NCI-H345 (cell line): ENCODE measurements at places on chromosomes 2 and 18.

- peak; percentile 10 for DNase-seq
Observed at GRCh38 chr2:64655018-64655664, 1.4 kb upstream of the SERTAD2 start.

DNA sequence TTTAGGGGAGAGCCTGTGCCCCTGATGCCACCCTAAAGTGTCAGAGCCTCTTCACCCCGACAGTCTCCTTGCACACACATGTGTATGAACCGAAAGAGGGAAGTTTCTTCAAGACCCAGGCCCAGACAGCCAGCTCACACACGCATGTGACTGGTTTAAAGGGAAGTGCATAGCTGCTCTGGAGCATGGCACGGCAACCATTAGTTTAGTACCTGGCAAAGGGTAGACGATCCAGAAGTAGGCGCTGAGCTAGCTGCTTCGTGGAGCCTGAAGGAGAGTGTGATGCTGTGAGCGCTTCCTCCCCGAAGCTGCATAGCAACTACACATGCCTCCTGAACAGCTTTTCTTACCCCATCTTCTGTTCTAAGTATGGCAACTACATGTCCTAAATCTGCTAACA, 91.7 kb downstream of the ZCCHC2 start:
- DNase-seq = no peak

GRCh38 chr2:125125902-125126301, 1100.8 kb downstream of the CNTNAP5 start:
- DNase-seq = no peak

- DNase-seq = peak; percentile 28
Observed at GRCh38 chr2:30239308-30239985, 8.1 kb downstream of the LBH start.

DNA sequence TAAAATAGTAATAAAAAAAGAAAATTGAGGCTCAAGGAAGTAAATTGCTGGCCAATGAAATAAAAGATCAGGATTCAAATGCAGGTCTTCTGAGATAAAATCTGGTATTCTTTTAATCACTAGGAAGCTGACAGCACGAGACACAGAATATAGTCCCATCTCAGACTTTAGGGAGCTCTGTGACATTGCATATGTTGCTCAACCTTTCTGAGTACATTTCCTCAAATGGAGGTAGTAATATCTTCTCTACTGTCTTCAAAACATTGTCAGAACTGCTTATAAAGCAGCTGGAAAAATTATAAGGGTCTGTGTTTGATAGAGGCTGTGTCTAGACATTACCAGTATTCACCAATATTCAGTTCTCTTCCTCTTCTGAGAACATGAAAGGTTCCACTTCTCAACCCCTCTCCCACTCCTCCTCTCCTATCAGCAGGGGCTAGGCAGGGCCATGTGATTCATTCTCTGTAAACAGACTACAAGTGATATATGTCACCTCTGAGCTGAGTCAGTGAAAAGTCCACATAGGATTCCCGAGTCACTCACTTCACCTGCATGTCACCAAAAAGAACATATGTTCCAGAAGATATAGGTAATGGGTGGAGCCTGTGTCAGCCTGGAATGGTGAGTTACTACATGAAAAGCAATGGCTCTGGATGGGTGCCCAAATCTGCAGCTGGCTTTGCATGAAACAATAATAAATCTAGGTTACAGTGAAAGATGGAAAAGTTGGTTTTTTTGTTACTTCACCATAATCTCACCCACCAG, 7.1 kb downstream of the KCNE4 start:
- peak; percentile 62 for DNase-seq

- no peak for DNase-seq
Observed at GRCh38 chr2:195732574-195732973, 75.5 kb downstream of the SLC39A10 start.

DNA sequence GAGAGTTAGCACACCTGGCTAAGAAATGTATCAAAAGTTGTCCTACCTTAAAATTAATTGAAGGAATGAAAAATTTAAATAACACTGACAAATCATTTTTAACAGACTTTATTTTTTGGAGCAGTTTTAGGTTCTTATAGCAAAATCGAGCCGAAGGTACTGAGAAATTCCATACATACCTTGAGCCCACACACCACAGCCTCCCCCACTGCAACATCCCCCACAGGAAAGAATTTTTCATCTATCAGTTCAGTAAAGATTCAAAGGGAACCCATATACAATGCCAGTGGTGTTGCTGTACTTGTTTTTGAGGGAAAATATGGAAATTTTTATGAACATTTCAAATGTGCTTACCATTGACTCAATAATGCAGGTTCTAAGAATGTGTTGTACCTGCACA, 169.8 kb upstream of the HS6ST1 start:
- no peak for DNase-seq

DNA sequence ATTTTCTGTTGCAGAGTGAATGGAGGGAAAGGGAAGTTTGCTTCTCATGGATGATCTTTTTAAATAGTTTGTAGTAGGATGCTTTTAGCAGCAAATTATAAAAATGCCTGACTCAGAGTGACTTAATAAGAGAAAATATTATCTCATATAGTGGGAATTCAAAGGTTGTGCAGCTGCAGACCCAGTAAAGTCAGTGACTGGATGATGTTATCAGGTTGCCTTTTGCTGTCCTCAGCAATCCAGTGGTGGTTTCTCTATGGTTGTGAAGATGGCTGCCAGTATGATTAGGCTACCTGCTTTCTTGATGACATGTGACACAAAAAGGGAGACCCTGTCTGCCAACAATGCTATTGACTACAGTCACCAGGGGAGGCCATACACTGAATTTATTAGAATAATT, 184.8 kb downstream of the DIS3L2 start:
- DNase-seq = no peak

DNA sequence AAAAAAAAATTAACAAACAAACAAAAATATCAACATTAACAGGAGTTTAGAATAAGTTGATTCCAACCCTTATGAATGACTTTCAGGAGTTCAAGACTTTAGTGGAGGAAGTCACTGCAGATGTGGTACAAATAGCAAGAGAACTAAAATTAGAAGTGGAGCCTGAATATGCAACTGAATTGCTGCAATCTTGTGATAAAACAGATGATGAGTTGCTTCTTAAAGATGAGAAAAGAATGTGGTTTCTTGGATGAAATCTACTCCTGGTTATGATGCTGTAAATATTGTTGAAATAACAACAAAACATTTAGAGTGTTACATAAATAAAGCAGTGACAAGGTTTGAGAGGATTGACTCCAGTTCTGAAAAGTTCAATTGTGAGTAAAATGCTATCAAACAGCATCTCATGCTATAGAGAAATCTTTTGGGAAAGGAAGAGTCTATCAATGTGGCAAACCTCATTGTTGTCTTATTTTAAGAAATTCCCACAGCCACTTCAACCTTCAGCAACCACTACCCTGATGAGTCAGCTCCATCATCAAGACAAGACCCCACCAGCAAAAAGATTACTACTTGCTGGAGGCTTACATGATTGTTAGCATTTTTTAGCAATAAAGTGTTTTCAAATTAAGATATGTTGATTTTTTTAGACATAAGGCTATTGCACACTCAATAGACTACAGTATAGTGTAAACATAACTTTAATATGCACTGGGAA, 42.7 kb upstream of the TAF4B start:
- DNase-seq = no peak

- DNase-seq = no peak
Observed at GRCh38 chr2:240425697-240426096, 9.8 kb upstream of the GPC1 start.

DNA sequence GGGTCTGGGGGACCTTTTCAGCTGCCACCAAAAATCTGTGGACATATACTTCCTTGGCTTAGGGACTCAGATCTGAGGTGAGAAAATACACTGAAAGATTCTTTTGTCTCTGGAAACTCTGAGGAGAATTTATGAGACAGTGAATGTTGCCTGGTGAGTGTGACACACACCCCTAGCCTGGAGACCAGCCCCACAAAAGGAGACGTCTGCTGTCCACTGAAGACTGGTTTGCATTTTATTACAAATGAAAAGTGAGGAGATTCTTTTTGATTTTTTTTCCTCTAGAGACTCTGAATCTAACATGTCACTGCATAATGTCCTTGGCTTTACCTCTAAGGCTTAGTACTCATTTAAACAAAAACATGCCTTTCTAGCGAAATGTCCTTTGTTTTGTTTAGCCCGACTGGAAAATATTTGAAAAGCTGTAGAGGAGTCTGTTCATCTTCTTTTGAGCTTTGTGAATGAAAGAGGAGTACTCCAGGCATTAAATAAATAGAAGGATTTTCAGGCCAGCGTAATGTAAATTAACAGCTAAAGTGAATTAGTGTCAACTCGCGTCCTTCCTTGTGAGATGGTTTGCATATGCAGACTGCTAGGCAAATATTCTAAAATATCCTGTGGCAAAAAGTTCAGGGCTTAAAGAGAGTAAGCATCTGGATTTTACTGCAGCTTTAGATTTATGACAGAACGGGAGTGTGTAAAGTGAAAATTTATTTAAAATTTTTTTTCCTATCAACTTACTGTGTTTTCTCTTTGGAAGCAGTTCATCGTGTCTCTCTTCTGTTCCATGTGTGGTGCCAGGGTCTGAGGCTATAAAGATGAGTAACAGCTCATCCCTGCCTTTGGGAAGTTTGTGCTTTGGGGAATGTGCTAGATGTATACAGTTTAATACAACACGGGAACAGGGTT, 125.4 kb downstream of the VWA3B start:
- peak; percentile 41 for DNase-seq

- no peak for DNase-seq
Observed at GRCh38 chr2:176461098-176461808, 192.0 kb downstream of the MTX2 start.

- DNase-seq = no peak
Observed at GRCh38 chr2:123434546-123435395, 590.3 kb upstream of the CNTNAP5 start.

- peak; percentile 31 for DNase-seq
Observed at GRCh38 chr18:27298214-27298804, 113.2 kb upstream of the CHST9 start.

- DNase-seq = no peak
Observed at GRCh38 chr2:72696559-72696958, 129.3 kb downstream of the EXOC6B start.

GRCh38 chr2:218993345-218994315, at the start of gene CRYBA2:
TSS of gene CRYBA2 (minus strand) at chr2:218993422. CDS start at chr2:218993176, 246 bp downstream.
- peak; percentile 70 for DNase-seq

DNA sequence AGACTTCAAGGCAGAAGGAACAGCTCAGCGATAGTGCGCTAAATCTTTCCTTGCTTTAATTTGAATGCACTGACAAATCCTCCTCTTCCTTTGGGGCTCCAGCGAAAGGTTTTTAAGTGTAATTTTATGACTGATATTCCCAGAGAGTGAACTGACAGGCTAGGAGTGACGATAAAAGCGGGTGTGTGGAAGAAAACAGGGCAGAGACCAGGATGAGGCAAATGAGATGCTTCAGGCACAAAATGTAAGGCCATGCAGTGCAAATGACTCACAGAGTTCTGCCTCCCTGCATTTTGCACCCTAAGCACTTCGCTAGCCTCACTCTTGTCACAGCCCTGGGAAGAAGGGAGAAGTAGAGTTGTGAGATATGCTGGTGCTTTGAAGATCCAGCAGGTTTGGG, 14.7 kb downstream of the KLHL23 start:
- no peak for DNase-seq

DNA sequence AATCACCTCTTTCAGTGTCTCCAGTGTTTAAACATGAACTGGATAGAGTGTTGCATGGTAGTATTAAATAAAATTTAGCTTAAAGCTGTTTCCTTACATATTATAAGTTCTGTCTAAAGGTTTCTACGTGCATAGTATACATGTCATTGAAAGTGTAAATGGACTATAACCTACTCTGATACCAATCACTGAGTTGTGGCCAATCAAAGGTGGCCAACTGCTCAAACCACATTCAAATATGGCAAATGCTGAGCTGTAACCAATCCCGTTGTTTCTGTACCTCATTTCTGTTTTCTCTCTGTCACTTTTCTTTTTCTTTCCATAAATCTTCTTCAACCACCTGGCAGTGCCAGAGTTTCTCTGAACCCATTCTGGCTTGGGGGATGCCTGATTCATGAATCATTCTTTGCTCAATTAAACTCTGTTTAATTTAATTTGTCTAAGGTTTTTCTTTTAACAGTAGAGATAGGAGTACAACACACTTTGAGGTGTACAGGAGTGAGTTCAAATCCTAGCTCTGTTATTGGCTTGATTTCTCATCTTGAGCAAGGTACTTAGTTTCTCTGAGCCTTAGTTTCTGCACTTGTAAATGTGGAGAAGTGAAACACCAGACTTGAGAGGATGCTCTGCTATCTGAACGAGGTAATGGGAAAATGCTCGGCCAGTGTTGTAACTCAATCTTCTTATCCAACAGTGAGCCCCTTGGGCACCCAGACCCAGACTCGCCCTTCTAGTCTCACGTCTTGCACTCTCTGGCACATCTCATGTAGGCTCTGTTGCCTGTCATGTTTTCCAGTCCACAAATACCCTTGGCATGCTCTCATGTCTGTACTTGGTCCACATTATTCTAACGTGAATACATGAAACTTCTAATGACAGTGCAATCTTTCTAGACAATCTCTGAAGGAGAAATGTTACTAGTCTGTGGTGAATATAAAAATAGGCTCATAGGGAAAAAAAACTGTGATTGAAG, 228.0 kb downstream of the PIK3C3 start:
- DNase-seq = no peak
